GM23248 (cell line): ENCODE measurements at places on chromosomes 5 and 9.

- DNase-seq, result no peak
Measured at GRCh38 chr5:66337626-66338226, 193.6 kb downstream of the SREK1 start.

- DNase-seq, result no peak
Measured at GRCh38 chr5:11540112-11540511, 364.1 kb downstream of the CTNND2 start.

DNA sequence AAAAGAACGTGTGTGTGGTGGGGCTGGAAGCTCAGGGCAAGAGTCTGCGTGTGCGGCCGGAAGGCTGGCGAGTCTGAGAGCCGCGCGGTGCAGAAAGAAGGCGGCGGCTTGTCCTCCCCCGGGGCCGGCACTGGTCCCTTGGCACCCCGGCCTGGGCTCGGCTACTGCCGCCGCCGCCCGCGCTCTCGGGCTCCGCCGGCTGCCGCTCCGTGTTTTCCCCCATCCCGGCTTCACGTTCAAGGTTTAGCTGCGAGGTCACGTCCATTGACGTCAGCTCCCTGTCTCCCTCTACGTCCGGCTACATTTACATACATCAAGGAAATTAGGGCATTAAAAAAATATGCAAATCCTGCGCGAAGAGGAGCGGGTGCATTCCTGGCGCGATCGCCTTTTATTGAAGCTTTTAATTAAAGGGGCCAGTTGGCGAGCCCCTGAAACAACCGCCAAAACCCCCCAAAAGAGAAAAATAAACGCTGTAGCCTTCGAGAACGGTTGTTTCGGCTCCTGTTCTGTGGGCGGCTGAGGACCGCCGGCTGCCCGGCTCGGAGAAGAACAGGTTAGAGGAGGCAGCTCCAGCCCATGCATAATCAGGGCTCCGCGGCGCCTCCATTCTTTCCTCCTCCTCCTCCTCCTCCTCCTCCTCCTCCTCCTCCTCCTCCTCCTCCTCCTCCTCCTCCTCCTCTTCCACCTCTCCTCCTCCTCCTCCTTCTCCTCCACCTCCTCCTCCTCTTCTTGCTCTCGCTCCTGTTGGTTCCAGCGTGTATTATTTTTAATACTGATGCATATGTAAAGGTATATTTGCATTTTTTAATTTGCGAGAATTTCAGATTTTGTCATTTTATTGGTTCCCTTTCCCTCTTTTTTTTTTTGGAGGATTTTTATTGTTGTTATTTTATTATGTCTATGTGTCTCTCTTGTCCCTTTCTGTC, 207.0 kb downstream of the MEF2C start:
- peak; percentile 63 for DNase-seq

- no peak for DNase-seq
Measured at GRCh38 chr5:52632281-52632680, 155.4 kb upstream of the ITGA1 start.

GRCh38 chr9:34994260-34994899, 4.8 kb downstream of the DNAJB5 start:
- DNase-seq, result peak; percentile 71

DNA sequence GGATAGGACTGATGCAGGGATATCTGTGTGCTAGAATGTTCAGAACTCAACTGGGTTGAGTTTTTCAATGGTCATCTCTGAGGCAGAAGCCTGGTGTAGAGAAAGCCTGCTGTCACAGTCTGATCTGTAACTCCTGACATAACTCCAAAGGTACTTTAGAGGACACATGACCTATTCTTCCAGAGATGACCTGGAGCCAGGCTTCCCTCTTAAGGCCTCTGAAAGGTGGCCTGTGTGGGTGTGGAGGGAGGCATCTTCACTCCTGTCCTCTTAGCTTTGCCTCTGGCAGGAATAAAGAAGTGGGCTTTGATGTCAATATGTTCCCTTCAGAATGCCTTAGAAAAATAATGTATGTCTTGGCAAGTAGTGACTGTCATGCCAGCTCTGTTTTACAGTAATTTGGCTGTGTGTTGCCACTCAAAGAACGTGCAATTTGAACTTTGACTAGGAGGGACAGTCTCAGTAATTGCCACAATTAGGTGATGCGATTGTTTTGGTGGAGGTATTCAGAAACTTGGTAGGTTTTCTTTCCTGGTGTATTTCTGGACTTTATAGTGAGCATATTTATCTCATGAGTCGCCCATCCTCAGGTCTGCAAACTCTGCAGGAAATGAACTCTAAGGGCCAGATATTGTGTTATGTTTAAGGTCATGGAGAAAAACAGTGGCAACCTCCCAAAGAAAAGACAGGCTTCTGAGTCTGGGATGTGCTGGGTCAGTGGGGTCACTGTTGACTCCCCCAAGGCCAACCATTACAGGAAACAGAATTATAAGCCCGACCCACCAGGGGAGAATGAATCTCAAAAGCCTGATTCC, 3.2 kb upstream of the C5orf63 start:
- DNase-seq, result peak; percentile 39

GRCh38 chr9:124846969-124847368, 6.3 kb upstream of the WDR38 start:
- DNase-seq, result no peak

GRCh38 chr9:131319486-131319885, 30.0 kb downstream of the PLPP7 start:
- DNase-seq, result no peak

DNA sequence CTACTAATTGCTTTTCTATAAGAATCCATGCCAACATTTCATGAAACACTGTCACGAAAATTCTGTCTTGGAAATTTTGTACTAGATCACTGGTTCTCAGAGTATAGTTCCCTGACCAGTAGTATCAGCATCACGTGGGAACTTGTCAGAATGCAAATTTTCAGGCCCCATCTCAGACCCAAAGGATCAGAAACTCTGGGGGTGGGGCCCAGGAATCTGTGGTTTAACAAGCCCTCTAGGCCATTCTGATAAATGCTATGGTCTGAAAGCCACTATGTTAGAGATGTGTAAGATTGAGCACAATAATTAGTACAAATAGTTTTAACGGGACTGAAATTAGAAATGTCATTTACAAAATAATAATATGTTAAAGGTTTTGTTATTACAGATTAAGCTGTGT, 615.7 kb upstream of the ARRDC3 start:
- no peak for DNase-seq

GRCh38 chr5:9690751-9691150, 60.6 kb upstream of the TAS2R1 start:
- no peak for DNase-seq

DNA sequence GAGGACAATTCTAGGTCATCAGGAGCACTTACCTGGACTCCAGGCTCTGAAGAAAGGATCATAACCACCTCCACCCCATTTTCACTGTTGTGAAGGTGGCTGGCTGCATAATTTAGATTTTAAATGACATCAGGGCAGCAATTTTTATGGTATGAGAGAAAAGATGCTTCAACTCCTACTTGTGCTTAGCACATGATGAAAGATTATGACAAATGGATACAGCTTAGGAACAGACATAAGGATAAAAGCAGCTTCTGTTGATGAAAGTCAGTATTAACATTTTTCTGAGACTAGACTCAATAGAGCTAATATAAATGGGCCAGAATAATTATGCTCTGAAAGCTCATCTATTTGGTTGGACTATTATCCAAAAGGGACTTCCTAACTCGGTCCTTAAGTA, 72.2 kb downstream of the SIL1 start:
- DNase-seq, result no peak
